Foreskin fibroblast (primary cell): ENCODE measurements at places on chromosomes 6 and 20.

- no peak for DNase-seq
These were observed 678.6 kb upstream of the ID4 start for GRCh38 chr6:19158586-19158985.

DNA sequence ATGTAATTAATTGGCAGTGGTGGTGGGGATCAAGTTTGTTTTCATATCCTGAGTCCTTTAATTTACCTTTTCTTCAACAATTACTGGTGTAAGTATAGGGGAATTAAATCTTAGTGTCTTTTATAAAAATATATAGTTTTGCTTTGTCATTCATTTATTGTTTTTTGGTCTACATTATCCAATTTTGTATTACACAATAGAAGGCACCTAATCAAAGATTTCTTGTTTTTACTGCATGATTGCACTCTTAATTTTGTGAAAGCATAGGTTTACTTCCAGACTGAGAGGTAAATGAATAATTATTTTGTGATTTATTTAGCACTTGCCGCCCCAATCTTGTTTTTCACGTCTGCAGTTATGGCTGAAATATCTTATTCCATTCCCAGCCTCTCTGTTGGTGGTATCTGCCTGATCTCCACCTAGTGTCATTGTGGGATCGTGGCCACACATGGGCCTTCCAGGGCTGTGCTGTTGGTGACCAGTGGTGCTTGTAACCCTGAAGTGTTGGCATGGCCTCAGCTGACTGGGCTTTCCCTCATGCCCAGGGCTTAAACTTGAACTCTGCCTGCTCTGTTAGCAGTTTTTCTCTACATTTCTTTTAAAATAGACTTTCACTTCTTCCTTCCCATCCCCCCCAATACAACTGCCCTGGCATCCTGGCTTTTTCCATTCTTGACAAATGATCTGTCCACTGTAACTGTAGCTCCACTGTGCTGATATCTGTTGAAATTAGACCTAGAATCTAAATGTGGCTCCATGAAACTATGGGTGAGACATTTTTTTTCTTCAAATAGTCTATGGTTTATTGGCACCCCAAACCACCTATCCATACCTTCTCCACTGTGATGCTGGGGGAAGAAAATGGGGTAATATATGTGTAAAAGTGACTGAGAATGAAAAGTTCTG, 24.8 kb downstream of the E2F3 start:
- no peak for DNase-seq

DNA sequence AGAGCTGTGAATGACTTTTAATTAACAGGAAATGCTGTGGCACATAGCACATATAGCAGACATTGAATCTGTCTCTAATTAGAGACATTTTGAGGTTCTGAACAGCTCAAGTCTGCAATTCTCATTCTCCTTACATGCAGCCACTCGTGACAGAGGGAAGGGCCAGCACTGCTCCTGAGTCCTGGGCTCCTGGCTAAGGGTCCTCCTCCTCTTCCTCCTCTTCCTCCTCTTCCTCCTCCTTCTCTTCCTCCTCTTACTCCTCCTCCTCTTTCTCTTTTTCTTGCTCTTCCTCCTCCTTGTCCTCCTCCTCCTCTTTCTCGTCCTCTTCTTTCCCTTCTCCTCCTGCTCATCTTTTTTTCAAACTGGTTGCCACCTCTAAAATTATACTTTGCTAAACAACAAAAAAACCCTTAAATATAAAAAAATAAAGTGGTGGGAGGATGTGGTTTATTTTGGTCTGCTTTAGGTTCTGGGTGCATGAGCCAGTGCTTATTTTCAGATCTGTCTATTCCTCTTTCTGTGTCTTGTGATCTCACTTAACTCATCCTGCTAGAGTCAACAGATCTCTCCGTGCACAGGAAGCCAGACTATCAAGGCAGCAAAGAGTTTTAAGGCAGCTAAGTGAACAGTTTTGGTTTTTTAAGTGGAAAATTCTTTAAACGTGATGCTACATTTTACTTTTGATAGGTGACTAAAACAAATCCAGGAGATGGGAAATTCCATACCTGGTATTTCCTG, 159.3 kb downstream of the CD83 start:
- DNase-seq = no peak

GRCh38 chr20:1761116-1761515, 103.5 kb upstream of the SIRPG start:
- DNase-seq = peak; percentile 84

DNA sequence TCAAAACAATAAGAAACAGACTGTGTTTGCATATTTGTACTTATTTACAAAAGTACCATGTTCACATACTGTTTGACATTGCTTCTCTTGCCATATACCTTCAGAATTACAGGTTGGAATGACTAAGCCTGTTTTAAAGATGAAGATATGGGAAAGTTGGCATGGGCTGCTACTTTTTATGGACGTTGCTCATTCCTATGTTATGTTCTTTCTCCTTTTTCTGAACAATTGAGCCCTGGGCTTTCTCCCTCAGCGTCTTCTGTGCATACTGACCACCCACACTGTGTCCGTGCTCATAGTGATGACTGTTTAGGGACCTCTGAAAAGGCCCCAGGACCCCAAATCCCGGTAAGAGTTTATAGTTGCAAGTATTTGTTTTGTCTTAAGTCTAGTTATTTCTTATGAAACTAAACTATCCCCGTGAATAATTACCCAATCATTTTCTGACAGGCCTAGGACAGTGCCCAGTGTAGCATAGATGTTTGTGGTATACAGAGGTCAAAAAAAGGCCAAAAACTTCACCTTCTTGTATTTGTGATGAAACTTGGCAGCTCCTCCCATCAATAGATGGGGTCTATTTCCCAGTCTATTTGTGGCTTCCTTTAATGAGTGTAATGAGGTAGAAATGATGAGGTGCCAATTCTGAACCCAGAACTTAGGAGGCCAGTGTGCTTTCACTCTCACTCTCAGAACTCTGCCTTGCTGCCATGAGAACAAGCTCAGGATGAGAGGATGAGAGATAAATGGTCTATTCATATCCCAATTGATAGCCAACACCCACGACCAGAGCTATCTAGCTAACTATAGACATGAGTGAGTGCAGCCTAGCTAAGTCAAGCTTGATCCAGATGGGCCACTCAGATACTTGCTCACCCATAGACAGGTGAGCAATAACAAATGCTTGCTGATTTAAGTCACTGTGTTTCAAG, 40.9 kb downstream of the GSTA4 start:
- DNase-seq = no peak

DNA sequence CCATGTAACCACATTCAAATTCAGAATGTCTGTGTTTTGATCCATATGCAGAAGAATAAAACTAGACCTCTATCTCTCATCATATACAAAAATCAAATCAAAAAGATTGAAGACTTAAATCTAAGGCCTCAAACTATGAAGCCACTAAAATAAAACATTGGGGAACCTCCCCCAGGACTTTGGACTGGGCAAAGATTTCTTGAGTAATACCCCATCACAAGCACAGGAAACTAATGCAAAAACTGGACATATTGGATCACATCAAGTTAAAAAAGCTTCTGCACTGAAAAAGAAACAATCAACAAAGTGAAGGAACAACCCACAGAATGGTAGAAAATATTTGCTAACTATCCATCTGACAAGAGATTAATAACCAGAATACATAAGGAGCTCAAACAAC, 266.8 kb downstream of the EPM2A start:
- DNase-seq = no peak

- DNase-seq = no peak
These were observed 17.7 kb downstream of the TPBG start for GRCh38 chr6:82381278-82381677.

DNA sequence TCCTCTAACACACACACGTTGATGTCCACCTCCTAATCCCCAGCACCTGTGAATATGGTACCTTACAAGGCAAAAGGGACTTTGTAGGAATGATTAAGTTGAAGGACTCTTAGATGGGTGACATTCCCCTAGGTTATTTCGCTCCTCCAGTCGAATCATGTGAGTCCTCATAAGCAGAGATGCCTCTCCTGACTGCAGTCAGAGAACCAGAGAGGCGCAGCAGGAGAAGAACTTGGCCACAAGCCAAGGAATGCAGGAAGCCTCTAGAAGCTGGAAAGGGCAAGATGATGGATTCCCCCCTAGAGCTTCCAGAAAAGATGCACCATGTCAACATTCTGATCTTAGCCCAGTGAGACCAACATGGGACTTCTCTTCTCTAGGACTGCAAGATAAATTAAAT, 133.1 kb upstream of the PTPRT start:
- peak; percentile 2 for DNase-seq

DNA sequence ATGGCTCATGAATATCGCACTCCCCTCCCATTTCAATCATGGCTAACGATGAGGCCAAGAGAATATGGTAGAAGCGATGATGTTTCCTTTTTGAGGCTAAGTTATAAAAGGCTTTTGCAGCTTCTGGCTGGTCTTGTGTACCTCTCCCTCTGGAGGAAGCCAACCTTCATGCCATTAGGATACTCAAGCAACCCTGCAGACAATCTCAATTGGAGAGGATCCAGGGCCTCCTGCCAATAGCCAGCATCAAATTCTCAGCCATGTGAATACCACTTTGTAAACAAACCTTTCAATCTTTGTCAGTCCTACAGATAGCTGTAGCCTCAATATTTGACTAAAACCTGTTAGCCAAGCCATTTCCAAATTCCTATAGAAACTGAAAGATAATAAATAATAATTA, 738.4 kb downstream of the KIF16B start:
- DNase-seq = no peak

DNA sequence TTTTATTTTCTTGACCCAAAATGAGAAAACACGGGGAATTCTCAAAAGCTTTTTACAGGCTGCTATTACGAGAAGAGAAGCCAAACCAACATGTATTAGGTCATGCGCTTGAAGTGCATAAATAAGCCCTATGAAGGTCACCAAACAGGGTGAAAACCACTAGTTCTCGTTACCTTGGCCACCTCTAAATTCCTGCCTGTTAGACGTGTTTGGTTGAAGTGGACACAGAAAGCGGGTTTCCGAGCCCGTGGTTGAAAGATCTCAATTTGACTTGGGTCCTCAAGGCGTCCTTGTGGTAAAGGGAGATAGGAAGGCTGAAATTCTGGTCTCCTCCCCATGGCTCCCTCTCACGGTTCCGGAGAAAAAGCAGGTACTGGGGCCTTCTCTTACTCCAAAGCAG, 6.2 kb downstream of the EYA2 start:
- no peak for DNase-seq

GRCh38 chr20:6070829-6071695, 17.2 kb upstream of the LRRN4 start:
- no peak for DNase-seq

- DNase-seq = no peak
These were observed 401.2 kb upstream of the BTBD3 start for GRCh38 chr20:11516448-11516847.

DNA sequence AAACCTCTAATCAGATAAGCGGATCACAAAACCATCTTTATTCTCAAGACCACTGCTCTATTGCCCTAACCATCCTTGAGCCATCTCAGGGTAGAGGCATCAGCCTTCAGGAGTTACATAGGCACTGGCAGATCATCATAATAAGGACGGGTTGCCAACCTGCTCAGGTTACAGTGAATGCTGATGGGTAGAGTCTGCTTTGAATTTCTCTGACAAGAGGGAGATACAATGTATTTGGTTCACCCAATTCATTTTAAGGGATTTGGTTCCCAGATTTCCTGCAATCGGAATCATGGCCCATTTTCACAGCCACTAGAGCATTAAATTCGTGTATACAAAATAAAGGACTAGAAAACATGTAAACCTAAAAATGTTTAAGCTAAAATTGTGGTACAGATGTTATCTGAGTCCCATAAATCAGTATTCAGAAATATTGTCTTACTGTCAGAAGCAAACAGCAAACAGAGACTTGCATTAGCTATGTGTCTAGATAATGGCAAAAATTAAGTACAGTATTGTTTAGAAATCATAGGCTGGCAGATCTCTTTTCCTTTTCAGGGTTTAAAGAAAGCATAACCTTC, 41.9 kb upstream of the TMEM170B start:
- no peak for DNase-seq

- DNase-seq = no peak
These were observed 319.5 kb upstream of the HSF2 start for GRCh38 chr6:122079916-122080315.

DNA sequence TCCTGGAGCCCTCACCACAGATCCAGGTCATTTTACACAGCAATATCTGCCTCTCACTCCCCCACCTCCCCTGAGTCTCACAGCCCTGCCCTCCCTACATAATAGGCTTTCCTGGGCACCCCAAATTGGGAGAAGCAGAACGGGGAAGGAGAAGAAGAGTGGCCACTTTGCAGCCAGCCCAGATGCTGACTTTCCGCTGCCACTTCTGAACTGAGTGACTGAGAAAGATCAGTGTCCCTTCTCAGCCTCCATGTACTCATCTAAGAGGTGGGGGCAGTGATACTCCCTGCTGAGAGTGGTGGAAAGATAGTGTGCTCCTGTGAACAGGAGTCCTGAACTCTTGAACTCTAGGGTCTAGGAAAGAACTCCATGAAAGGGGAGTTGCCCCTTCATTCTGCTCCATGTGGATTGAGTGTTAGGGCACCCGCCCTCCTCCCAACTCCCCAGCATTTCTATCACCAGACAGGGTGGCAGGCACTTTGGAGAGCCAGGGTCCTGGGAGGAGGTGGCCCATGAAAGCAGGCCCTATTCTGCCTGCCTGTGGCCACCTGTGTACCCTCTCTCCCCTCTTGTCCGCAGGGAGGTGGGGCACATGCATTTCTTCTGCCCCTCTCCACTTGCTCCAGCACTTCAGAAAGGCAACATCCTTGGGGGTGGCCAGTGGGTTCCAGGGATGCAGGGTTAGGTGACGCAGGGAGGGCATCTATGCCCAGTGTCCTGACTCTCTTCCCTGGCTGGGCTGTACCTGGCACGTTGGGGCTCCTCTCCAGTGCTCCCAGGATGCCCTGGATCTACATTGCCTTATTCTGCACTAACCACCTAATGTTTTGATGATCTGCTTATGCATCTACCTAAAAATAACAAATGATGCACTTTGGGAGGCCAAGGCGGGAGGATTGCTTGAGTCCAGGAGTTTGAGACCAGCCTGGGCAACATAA, 38.3 kb upstream of the MRPS18A start:
- DNase-seq = no peak

GRCh38 chr6:27662769-27663168, 189.9 kb upstream of the ZNF184 start:
- DNase-seq = no peak
